ENCODE measurements at places on chromosomes 6 and 20. TPM values are rescaled to one million over a fixed set of nuclear protein-coding genes. Genes with fewer than 3 reads are reported as not detected.

- no peak for DNase-seq
Observed at GRCh38 chr6:89458704-89459103, 25.8 kb downstream of the ANKRD6 start.

DNA sequence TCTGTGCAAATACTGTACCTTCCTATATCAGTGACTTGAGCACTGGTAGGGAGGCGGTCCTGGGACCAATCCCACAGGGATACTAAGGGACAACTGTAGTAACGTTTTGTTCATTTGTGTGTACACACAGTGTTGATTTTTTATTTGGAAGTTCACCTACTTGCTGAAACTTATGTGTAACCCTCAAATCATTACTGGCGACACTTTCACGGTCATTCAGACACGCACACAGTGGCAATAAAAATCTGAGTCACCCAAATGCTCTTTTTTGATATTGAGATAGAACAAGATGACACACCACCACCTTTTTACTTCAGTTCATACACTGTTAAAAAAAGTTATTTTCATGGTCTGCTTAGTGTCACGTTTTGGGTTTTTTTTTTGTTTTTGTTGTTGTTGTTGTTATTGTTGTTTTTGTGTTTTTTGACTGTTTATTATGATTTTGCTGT lies 79.8 kb downstream of the QKI start:
- peak; percentile 22 for DNase-seq

RNGTT gene
- total RNA-seq, result 16.6 TPM

MMP24 gene
- 0.03 TPM for total RNA-seq

PCSK2 gene
- total RNA-seq, result not detected

GRCh38 chr20:17832236-17832915 lies 132.6 kb downstream of the BANF2 start:
- no peak for DNase-seq

DNA sequence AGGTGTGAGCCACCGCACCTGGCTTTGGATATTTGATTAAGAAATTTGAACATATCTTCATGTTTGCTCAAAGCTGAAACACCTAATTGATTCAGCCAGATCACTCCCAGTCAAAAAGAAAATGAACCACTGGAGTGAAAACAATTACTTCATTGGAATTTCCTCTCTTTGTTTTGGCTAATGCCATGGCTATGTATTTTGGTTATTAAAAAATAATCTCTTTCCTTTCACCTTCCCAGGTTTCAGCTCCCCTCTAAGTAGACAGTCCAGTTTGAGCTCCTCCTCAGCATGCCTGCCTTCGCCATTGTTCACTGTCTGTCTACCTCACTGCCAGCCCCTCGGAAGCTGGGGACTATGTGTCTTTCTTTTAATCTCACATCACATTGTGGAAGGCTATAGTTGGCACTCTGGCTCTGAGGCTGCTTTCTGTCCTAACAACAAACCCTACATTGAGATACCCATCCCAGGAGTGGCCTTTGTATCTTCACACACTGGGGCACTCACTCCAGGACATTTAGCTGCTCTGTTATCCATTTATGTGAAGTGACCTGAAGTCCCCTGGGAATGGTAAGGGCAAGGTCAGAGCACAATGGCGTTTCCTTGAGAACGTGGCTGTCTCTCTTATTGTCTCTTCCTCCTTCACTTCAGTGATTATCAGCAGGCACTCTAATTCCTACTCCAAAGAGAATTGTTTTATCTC lies 764.0 kb upstream of the CITED2 start:
- no peak for DNase-seq

- DNase-seq, result no peak
Observed at GRCh38 chr20:36644032-36644705, 1.8 kb downstream of the SLA2 start.

CD24 gene
- total RNA-seq, result 251 TPM

DNA sequence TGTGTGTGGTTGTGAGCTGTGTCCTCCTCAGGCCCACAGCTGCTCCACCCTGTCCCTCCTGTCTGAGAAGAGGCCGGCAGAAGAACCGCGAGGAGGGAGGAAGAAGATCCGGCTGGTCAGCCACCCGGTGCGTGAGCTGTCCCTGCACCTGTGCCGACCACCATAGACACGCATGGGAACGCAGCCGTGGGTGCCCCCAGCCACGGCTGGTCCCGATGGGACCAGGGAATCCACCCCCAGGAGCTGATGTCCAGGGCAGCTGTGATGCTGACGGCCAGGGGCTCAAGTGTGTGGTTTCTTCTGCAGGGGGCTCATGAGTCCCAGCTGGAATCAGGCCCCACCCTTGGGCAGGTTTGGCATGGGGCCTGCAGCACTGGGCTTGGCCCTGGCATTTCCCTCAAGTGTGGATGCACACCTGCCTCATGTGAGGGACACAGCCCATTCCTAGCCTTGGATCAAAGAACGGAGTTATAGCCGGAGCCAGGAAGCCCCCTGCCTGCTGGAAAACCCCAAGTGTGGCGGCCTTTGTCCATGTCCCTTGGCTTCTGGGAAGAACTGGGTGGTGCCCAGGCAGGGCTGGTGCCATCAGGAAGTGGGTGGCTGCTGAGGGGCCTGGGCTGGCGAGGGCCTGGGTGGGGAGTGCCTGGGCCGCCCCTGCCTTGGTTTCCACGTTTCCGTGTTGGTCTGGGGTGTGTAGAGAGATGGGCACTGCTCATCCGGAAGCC lies 4.6 kb upstream of the TNFRSF6B start:
- DNase-seq, result no peak

- DNase-seq, result no peak
Observed at GRCh38 chr20:53866794-53867740, 203.3 kb downstream of the BCAS1 start.

DNA sequence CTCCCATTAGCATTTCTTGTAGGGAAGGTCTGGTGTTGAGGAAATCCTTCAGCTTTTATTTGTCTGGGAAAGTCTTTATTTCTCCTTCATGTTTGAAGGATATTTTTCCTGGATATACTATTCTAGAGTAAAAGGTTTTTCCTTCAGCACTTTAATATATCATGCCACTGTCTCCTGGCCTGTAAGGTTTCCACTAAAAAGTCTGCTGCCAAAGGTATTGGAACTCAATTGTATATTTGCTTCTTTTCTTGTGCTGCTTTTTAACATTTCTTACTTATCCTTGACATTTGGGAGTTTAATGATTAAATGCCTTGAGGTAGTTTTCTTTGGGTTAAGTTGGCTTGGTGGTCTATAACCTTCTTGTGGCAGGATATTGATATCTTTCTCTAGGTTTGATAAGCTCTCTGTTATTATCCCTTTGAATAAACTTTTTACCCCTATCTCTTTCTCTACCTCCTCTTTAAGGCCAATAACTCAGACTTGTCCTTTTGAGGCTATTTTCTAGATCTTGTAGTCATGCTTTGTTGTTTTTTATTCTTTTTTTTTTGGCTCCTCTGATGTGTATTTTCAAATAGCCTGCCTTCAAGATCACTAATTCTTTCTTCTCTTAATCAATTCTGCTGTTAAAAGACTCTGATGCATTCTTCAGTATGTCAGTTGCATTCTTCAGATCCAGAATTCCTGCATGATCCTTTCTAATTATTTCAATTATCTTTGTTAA lies 225.0 kb upstream of the ZNF217 start:
- no peak for DNase-seq

All from foreskin keratinocyte (primary cell).